Activated CD4-positive, alpha-beta T cell treated with anti-CD3 and anti-CD28 coated beads, Interleukin-2, amount 50 U/mL, for 4 hours (primary cell): ENCODE measurements at places on chromosomes 3 and 15.

DNA sequence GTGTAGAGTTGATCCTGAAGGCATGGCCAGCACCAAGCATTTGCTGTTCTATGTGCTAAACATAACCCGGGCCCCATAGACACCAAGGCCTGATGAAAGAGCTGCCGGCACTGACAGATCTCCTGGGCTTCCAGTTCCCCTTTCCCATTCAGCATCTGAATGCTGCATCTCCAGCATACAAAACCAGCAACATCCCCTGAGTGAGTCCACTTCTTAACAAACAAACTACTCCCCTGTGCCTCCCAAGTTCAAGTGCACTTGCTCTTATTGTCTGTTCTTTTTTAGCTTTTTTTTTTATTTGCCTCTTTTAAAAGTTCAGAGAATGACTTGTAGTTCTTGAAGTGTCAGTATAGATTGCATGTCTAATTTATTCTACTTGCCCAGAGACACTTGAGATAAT lies 156.0 kb downstream of the EDEM1 start:
- DNase-seq, result no peak

DNA sequence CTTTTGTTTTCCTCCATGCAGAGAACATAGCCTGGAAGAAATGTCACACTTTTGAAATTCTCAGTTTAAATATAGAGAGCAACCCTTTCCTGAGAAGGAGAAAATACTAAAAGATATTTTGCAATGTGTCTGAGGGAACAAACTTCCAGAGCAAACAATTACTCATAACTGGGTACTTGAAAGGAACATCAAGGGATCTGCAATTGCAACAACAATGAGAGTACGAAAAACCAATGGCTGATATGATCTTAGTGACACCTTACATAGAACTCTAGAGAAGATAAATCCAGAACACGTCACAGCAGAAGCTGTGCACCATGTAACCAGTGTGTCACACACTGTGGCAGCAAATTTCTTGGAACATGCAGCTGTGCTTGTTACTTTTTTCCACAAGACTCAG lies 14.6 kb upstream of the ARPP21 start:
- no peak for DNase-seq

- no peak for DNase-seq
Measured at GRCh38 chr3:195897081-195897852, 11.1 kb downstream of the TNK2 start.

GRCh38 chr3:13110678-13111116 lies 37.5 kb upstream of the IQSEC1 start:
- no peak for DNase-seq

- DNase-seq, result no peak
Measured at GRCh38 chr3:54476891-54477290, 354.5 kb downstream of the CACNA2D3 start.

DNA sequence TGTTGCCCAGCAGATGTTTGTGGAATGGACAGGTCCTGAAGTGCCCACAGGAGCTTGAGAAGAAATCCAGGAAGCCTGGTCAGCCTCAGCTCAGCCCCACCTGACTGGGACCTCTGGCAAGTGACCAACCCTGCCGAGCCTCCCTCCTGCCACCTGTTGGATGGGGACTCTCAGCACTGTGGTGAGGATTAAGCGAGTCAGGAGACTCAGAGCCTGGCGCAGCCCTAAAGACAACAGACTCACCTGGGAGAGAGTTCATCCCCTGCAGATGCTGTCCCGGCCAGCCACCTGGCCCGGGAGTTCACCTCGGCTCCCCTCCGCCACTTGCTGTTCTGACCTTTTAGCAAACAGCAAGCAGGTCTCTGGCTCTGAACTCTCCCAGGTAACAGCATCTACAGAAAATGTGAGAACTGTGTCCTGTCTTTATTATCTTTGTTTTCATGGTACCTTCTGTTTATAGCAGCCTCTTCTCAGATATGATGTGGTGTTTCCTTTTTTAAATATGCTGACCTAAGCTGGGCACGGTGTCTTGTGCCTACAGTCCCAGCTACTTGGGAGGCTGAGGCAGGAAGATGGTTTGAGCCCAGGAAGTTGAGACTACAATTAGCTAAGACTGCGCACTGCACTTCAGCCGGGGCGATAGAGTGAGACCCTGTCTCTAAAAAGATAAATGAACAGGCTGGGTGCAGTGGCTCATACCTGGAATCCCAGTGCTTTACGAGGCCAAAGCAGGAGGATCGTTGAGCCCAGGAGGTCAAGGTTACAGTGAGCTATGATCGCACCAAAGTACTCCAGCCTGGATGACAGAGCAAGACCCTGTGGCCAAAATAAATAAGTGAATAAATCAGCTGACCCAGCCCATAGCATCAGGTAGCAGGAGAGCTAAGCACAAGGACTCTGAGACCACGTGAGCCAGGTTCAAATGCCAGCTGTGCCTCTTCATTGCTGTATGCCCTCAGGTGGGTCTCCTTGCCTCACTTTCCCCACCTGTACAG lies 32.4 kb upstream of the SLC6A6 start:
- no peak for DNase-seq

DNA sequence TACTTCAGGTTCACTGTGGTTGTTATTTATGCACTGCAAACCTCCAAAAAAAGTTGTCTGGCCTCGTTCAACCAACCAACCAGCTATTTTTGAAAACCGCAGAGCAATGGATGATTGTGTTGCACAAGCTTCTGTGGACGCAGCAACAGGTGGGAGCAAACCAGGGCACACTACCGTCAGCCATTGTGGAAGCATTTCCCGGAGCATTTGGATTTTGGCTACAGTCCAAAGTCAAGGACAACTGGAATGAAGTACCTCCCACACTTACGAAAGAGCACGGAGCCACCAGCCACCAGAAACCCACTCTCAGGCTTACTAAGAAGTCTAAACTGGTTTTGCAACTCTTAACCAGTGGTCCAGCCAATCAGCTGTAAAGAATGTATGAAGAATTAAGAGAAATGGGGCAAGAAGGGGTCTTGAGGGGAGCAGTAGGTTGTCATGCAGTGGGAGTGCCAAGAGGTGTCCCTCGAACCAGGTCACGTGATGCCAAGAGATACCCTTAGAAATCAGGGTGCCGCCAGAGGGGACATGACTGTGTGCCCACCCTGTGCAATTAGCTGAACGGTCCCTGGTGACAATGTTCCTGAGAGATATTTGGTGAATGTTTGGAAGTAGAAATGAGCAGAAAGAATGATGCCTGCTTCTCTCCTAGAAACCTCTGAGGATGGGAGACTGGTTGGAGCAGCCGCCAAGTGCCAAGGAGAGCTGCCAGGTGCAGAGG lies 68.9 kb upstream of the PCSK6 start:
- DNase-seq, result no peak

DNA sequence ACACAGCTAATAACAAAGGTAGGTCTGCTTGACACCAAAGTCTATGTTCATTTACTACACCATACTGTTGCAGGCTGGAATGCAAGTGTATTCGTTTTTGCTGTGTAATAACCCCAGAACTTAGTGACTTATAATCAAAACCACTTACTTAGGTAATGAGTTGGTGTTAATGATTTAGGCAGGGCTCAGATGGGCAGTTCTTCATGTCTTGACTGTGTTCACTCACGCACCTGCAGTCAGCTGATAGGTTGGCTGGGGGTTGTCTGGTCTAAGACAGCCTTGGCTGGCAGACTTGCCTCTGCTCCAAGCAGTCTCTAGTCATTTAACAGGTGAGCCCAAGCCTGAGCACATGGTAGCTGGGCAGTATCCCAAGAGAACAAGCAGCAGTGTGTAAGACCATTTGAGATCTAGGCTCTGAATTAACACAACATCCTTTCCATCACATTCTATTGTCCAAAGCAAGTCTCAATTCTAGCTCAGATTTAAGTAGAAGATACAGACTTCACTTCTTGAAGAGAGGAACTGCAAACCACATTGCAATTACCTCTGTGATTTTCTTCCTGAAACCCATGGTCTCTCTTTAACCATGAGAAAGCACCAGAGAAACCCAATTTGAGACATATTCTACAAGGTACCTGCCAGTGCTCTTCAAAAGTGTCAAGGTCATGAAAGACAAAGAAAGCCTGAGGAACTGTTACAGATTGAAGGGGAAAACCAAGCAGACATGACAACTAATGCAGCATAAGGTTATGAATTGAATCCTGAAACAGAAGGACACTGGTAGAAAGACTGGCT lies 13.3 kb upstream of the DCLK3 start:
- no peak for DNase-seq

DNA sequence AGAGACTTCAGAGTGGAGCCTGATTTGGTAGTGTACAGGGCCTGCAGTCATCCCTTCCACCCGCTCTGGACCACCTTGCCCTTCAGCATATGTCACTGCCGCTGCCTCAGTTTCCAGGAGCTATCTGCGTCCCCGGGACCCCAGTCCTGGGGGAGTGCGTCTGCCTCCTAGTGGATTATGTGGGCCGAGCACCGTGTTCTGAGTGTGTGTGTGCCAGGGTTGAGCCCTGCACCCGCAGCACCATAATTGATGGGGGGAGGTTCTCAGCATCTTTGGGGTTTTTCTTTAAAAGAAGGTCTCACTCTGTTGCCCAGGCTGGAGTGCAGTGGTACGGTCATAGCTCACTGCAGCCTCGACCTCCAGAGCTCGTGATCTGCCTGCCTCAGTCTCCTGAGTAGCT lies 33.6 kb downstream of the CD276 start:
- no peak for DNase-seq

DNA sequence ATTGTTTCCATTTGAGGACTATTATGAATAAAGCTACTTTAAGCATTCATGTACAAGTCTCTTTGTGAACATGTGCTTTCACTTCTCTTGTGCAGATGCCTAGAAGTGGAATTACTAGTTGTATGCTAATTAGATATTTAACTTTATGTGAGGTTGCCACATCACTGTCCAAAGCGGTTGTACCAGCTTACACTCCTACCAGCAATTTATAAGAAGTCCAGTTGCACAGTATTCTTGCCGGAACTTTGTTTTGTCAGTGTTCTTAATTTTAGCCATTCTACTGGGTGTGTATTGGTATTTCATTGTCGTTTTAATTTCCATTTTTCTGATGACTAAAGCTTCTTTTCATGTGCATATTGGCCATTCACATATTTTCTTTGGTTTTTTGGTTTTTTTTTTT lies 29.1 kb downstream of the SEMA3G start:
- DNase-seq, result no peak

DNA sequence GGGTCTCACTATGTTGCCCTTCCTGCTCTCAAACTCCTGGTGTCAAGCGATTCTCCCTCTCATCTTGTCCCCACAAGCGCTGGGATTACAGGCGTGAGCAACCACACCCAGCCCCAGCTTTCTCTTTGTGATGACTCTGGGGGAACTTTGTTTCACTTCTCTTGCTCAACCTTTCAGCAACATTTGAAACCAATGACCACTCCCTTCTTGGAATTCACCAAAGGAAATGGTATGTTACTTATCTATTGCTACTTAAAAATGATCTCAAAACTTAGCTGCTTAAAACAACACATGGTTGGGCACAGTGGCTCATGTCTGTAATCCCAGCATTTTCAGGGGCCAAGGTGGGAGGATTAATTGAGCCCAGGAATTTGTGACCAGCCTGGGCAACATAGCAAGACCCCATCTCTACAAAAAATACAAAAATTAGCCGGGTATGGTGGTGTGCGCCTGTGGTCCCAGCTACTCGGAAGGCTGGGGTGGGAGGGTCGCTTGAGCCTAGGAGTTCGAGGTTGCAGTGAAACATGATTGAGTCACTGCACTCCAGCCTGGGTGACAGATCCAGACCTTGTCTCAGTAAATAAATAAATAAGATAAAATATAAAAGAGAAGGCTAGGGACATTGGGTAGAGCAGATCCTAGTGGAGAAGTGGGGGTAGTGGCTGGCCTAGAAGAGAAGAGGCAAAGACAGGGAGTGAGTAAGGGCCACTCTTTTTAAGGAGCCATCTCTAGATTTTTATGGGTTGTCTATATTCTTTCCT lies 10.3 kb upstream of the COPG1 start:
- DNase-seq, result no peak

- DNase-seq, result no peak
Measured at GRCh38 chr3:30602946-30603345, 3.5 kb upstream of the TGFBR2 start.

DNA sequence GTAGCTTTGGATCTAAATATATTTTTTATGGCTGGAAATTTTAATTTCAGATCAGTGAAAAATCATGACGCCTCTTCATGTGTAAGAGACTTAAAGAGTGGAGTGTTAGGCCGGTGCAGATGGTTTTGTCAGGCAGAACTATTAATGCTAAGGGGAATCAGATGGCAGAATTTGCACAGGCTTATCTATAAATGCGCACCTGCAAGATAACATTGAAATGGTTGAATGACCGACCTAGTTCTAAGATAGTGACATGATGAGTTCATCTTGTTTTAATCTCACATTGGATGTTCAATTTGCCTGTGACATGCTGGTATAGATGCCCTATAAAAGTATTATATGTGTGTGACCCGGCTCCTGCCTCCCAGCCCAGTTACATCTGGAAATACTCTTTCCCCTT lies 340.6 kb downstream of the FEZF2 start:
- DNase-seq, result no peak
